Upper lobe of right lung (tissue), 1 donor: ENCODE measurements at places on chromosomes 11 and 22. TPM values are rescaled to one million over a fixed set of nuclear protein-coding genes. Genes with fewer than 3 reads are reported as not detected.
A peak's percentile ranks its signal among the peaks of the same experiment; 100 is the strongest.

GRCh38 chr11:103806130-103806895, 230.1 kb upstream of the DDI1 start:
- no peak for DNase-seq

DNA sequence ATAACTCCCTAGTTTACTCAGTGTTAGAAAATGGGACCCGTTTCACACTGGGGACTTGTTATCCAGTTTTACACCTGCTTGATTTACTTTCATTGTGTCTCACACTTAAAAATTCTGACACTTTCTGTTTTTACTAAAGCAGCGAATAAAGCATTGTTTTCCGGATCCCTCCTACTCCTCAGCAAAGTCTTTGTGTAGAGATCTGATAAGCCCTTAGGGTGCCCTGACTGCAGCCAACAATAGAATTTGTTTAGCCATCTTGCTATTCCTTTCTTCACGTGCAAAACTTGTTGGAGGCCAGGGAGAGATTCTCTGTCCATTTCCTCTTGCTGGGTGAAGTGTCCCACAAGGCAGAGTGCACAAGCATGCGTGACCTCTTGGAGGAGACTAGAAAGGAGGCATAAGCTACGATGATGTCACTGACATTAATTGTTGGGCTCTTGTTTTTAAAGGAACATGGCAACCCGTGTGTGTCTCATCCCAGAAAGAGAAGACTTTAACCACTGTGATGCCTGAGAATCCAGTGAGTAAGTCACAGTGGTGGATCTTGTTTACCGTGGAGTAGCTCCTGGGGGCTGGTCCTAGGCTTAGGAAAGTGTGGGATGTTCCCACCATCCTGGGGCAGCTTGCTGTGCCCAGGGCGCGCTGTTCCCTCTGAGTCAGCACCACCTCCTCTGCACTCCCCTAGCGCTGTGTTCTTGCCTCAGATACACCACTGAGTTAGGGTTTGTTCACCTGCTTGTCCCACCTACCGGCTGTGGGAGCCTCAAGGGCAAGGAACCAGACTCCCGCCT, 27.7 kb downstream of the MICAL2 start:
- peak; percentile 47 for DNase-seq

DNA sequence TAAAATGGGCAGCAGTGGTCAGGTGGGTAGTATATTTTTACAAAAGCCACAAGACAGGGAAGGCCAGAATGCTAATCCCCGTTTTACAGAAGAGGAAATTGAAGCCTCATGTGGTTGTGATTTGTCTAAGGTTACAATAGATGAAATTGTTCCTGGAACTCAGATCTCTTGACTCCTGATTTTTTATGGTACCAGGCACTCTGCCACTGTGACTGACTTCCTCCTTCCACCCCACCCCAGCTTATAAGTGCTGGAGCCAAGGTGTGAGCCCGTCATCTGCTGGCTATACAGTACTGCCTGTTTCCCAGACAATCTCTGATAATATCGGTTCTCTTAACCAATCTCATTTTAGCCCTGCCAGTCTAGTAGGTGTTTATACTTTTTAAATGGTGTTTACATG, 1.9 kb downstream of the SLC5A1 start:
- no peak for DNase-seq

DNA sequence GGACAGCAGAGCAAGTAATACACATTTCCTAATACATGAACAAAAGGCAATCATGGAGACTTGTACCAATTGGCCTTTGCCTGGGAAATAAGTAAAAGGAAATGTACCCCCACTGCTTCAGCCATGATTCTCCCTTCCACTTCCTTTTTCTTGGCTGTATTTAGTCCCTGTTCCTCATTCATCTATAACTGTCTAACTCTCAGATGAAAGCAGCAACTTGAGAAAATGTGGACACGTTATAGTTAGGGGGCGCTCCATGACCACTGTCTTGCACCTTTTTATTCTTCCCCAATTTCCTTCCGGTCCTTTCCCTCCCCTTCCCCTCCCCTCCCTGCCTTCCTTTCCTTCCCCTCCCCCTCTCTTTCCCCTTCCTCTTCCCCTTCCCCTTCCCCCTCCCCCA, 61.3 kb upstream of the BARX2 start:
- DNase-seq: no peak

DNA sequence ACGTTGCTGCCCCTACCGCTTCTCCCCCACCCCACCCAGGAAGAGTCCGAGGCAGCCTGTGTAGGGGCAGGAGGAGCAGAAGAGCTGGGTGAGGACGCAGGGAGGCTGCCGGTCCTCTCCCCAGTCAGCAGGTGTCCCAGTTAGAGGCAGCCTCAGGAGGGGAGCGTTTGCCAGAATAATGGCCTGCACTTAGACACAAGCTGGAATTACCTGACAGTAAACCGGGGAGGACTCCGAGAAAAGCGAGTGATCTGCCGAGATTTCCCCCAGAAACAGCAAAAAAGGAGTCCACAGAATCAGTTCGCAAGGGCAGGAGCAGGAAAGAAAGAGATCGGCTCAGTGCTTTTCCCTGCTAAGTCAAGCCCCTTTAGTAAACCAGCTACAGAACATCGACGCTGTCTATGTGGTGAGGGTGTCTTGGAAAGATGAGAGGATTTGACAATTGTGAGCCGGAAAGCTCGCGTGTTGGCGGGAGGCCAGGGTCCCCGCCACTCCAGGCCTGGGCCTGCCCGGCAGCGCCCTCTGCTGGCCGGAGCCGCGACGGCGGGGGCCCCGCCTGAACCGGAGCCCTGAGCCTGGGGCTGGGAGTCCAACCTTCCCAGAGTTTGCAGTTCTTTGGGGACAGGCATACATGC, 17.7 kb upstream of the THRSP start:
- peak; percentile 90 for DNase-seq

OR8D4 gene
- not detected for total RNA-seq

TRIM29 gene
- total RNA-seq: 3.4 TPM

- DNase-seq: no peak
These were observed 200.9 kb downstream of the SOX6 start for GRCh38 chr11:16155448-16155847.

APBB1 gene
- total RNA-seq: 40.9 TPM

GRCh38 chr11:93622043-93622442, 39.4 kb upstream of the CEP295 start:
- DNase-seq: no peak

ABTB2 gene
- 3.2 TPM for total RNA-seq

PCNX3 gene
- 34.0 TPM for total RNA-seq

- no peak for DNase-seq
These were observed 100.9 kb downstream of the MRTFA start for GRCh38 chr22:40535642-40536041.

GRCh38 chr11:30546334-30546733, 39.8 kb downstream of the MPPED2 start:
- no peak for DNase-seq

ANKK1 gene
- total RNA-seq: not detected

- DNase-seq: no peak
These were observed 73.2 kb downstream of the FAT3 start for GRCh38 chr11:92297567-92298553.

FOLR1 gene
- 163 TPM for total RNA-seq

GRCh38 chr11:14582793-14583192, 60.8 kb upstream of the PDE3B start:
- no peak for DNase-seq

DNA sequence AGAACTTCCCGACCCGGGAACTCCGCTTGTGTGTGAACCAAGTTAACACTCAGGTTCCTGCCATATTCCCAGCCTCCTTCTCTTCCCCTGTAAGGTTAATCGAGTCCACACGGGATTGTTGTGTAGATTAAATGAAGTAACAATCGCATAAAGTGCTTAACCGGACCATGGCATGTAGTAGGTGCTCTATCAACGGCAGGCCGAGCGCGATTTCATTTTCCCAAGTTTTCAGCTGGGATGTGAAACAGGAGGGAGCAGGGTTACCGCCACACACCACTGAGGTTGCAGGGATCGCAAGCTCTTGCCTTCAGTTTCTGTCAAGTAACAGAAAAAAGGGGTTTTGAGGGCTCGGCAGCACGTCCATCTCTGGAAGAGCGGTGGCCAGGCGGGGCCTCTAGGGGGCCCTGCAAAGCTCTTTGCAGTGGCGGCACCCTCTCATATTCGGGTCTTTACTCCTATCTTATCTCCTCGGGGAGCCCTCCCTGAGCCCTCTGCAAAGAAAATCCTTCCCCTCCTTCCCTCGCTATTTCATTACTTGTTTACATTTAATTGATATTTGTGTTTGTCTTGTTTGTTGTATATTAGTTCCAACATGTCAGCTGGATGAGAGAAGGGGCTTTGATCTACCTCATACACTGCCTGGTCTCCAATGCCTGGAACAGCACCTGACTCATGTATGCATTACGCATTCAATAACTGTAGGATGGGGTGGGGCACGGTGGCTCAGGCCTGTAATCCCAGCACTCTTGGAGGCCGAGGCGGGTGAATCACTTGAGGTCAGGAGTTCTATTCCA, 816 bp upstream of the PLEKHA7 start:
- no peak for DNase-seq

DNA sequence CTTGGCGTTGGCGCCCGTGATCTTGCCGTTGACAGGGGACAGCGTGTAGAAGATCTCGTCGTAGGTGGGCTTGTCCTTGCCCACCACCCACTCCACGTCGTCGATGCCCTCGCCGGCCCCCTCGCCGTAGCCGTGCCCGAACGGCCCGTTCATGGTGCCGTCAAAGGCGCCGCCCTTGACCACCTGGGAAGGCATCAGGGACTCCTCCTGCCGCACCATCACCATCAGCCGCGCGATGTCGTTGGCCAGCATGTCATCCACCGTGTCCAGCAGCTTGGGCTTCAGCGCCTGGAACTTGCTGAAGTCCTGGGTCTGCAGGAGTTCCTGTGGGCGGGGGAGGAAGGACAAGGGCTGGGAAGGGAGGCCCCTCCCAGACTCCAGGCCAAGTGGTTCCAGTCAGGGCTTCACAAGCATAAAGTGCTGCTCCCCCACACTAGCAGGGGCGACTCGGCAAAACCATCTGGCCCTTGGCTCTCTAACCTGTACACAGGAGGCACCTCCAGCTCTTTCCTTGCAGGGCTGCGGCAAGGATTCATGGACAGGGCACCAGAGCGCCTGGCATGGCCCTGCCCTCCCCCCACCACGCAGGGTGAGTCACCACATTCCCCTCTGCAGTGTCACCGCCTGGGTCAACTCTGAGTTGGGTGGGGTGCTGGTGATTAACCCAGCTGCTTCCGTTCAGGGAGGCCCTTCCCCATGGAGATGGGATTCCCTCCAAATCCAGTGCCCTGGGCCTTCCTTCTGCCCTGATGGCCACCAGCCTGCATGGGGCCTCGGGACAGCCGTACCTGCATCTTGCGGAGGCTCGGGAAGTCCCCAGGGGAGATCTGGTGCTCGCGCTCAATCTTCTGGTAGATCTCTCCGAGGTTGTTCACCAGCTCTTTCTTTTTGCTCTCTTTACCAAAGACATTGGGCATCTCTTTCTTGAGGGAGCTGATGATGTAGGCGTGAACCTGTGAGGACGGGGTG, 10.4 kb upstream of the CDC42BPG start:
- DNase-seq: peak; percentile 89

GRCh38 chr11:128210148-128210940, 377.0 kb downstream of the ETS1 start:
- no peak for DNase-seq

CHRDL2 gene
- total RNA-seq: 1.6 TPM

DNA sequence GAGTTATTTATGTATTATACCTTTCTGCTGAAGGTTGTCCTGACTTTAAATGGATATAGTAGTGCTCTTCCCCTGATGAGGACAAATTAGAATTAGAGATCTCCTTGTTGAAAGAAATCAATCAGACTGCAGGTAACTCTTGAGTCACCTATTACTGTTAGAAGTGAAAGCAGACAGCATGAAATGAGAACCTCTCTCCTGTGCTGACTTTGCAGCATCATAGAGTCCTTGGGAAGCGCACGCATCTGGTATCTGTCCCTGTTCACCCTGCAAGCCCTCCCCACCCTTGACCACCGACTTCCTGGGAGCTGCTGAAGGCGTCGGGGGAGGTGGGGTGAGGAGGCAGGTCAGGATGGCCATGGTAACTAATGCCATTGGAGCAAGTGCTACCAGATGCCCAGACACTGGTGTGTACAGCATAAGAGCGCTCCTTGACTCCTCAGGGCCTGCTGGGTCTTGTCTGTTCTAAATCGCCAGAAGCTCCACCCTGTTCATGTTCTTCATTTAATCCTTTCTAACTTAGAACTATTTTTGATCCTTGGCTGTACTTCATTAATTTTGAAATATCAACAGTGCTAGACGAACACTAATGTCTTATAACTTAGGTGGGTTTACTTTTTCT, 143.9 kb downstream of the WNT7B start:
- no peak for DNase-seq

ZNF214 gene
- total RNA-seq: 3.7 TPM

DNA sequence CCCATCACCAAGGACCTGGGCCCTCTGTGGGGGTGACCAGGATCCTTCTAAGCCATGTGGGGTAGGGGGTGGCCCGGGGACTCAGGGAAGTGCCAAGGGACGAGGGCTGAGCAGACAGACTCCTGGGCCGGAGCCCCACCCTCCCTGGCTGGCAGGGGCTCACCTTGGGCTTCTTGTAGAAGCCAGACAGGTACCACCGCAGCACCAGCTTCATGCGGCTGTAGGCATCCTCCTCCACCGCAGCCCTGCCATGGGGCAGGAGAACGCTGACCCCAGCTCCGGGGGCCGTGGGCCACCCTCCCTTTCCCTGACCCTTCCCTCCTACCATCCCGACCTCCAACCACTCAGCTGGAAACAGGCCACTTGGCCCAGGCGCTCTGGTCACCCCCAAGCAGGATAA, 45.9 kb upstream of the CARS1 start:
- peak; percentile 59 for DNase-seq

DNA sequence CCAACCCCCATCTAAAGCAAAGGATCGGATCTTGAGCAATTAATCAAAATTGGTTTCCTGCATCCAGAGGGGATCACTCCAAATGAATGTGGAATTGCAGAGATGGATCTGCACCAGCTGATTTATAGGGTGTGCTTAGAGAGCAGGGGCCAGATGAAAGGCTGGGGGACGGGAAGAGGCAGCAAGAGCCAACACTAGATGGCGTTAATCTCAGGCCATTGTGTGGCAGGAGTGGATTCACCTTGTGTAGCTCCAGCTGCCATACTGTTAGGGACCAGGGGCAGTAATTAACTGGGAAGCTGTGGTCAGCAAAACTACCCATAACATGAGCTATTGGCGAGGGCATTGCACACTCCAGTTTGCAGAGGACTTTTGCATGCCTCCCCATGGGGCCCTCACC, 35.6 kb downstream of the SERPINH1 start:
- DNase-seq: no peak

DNA sequence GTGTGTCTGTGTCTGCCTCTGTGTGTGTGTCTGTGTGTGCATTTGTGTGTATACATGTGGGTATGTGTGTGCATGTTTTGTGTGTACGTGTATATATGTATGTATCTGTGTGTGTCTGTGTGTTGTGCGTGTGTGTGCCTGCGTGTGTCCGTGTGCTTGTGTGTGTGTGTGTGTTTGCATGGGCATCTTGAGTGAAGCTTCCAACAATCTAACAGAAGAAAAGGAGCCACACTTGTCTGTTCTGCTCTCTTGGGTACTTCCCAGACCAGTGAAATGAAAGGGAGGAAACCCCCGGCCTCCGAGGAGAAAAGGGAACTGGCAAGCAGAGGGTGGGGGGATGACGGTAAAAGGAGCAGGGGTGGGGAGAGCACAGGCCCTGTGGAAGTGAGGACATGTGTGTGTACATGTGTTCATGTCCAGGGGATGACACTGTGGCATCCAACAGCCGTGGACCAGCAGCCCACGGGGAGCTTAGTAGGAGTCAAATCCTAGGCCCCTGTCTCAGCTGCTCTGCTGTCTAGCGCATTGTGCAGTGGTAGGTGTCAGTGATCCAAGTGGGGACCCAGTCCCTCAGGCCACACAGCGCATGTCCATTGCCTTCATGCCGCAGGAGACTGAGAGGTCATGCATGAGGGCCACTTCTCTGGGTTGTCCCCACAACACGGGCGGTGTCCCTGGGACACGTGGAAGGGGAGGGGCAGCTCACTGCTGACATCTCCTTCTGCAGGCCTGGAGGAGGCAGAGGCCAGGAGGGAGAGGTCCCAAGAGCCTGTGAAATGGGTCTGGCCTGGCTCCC, 8.1 kb downstream of the CSF2RB start:
- DNase-seq: no peak

APOL2 gene
- total RNA-seq: 51.6 TPM
